ENCODE measurements at places on chromosomes 2 and 18.
A peak's percentile ranks its signal among the peaks of the same experiment; 100 is the strongest.

- no peak for DNase-seq
Observed at GRCh38 chr2:206266130-206267125, 8.0 kb upstream of the ZDBF2 start.

DNA sequence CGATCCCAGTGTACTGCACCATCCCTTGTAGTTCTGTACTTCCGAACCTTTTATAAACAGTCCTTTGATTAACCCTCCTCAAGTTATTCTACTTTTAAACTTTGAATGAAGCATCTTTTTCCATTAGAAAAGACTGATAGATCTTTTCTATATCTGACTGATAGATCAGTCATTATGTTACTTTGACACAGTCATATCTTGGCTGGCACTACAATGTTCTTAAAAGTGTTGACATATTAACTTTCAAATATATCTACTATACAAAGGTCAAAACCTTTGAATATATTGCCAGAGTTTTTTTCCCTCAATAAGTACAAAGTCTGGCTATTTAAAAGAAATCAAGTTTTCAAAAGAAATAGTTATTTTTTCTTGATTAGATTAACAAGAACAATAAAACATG is 35.4 kb upstream of the NABP1 start:
- no peak for DNase-seq

DNA sequence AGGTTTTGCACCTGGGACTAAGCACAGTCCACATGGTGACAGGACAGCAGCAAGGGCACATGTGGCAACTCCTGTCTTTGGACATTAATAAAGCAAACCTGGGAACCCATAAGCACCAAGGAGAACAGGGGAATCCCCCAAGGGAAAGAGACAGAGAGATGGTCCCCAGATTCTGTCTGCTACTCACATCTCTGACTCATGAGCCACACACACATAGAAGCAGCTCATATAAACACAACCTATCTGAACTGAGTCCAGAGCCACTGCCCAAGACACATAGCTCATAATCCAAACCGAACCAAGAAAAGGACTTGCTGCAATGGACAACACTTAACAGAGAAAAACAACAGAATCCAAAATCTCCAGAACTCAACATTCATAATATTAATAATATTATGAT is 82.5 kb downstream of the OSBPL1A start:
- DNase-seq = no peak

GRCh38 chr2:183227176-183227575 is 102.9 kb downstream of the NUP35 start:
- DNase-seq = no peak

- DNase-seq = no peak
Observed at GRCh38 chr2:203583701-203584100, 48.6 kb upstream of the RAPH1 start.

GRCh38 chr2:42140496-42140895 is 28.7 kb upstream of the EML4 start:
- DNase-seq = no peak

GRCh38 chr2:25674077-25674362 is 643 bp upstream of the DTNB start:
- DNase-seq = no peak

DNA sequence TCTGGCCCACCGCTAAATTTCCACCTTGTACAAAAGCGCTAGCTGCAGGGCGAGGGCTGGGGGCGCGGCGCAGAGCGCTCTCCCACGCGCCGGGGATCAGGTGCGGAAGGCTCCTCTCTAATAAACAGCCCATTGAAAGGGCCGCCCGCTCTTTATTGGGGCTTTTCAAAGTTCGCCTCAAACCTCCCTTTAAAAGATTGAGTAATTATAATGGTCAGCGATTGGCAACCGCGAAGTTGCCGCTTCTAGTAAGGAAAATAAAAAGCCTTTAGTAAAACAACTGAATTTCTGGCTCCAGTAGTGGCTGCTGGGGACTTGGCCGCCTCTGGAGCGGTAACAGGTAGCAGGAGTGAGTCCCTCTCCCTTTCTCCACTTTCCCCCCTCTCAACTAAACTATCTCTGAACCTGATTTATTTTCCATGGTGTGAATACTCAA is 755 bp downstream of the NEUROD1 start:
- DNase-seq = no peak

GRCh38 chr18:31274931-31275330 is 43.0 kb upstream of the DSG1 start:
- no peak for DNase-seq

DNA sequence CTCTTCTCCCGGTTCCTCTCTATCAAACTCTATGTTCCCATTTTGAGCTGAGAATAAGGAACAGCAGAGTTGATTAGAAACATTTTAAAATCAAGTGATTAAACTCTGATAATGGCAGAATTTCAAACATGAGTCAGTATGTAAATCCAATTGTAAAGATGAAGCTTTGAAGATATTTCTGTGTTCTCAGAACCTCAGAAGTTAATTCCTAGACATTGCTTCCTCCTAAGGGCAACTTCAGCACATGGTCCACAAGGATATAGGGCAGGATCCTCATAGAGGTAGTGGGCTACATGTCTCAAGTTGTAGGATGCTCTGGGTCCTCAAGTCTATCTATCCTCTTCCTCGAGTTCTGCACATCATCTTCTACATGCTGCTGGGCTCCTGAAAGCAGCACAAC is 46.3 kb downstream of the QPCT start:
- DNase-seq = no peak

- no peak for DNase-seq
Observed at GRCh38 chr2:71922091-71922490, 225.6 kb downstream of the CYP26B1 start.

DNA sequence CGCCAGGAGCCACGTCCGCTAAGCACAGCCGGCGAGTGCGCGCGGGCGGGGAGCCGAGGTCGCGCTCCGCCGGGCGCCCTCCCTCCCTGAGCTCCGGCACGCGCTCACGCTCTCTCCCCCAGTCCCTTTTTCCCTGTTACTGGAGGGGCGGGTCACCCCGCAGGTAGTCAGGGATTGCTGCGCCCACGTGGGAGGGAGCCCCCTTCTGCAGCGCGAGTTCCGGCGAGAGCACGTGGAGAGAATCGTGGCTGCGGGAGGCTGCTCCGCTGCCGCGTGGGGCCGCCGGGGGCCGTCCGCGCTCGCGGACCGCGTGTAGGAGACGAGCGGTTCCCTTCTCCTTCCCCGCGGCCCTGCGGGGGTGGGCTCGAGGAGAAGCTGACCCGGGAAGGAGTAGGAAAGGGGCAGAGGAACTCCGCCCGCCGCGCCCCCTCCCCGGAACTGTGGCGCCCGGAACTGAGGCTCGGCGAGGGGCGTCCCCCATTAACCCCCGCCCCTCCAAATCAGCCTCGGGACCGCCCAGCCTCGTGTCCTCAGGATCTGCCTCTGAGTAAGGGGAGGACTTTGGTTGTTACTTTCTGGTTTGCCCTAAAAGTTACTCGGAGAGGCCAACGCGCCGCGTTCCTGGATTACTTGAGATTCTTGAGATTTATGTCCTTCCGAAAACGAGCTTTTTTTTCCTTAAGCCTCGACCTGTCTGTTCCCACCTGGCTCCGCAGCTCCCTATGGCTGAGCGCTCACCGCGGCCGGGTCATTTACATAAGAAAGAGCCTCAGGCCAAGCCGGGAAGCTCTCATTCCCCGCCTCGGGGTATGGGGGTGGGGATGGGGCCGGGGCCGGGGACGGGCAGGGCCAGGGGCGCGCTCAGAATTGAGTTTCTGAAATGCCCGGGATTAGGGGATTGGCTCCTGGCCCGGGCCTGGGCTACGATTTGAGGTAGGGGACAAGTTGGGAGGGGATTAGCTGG is 1.1 kb downstream of the HK2 start:
- DNase-seq = peak; percentile 63

DNA sequence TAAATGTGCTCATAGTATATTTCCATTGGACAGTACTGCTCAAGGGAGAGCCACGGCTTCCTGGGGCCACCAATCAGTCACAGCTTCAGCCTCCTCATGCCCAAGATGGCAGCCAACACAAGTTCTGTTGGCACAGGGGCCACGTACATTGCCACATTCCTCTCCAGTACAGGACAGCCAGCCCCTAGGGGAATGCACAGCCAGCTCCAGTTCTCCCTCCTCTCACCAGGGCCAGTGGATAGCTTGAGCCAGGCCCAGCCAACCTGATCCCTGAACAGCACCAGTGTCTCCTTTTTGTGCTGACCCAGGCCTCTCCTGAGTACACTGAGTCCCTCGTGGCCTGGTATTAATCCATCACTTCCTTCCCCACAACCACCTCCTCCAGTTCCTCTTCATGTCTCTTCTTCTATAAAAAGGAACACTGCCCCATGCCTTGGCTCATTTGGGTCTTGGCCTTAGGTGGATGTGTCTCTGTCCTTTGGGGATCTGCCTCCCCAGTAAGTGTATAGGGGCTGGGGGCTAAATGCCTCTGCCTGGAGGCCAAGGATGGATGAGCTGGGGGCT is 168.7 kb downstream of the TNS1 start:
- no peak for DNase-seq

GRCh38 chr18:35376393-35376741 is 770 bp downstream of the ZNF396 start:
- DNase-seq = no peak

GRCh38 chr2:73890301-73891092 is 2.3 kb upstream of the ACTG2 start:
- no peak for DNase-seq

DNA sequence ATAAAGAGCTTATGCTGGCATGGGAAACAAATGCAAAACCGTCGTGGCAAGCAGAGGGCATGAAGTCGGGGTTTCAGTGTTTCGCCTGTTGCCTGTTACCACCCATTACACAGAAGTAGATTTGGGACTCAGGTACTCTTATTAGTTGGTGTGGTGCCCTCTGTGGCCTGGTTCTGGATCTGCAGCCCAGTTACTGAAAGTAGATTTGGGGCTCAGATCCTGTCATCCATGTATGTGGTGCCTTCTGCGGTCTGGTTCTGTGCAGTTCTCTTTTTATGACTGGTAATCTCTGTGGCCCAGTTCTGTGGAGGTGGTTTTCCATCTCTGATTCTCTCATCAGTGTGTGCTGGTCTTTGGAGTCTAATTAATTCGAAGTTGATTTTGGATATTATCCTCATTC is 45.2 kb downstream of the ADNP2 start:
- peak; percentile 27 for DNase-seq

DNA sequence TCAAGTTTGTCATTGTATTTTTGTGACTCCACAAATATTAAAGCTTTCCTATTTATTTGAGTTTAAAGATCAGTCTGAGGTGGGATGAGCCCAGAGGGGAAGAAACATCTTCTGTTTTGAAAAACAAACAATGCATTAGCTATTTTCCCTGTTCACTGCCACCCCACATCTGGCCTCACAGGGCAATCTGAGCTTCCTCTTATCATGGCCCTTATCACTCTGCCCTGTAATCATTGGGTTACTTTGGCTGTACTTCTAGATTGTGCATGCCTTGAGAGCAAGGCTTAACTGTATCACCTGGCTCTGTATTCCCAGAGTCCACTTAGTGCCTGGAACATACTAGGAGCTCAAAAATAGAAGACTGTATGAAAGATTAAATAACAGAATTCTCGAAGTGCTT is 241.6 kb upstream of the NT5C1B start:
- DNase-seq = no peak

DNA sequence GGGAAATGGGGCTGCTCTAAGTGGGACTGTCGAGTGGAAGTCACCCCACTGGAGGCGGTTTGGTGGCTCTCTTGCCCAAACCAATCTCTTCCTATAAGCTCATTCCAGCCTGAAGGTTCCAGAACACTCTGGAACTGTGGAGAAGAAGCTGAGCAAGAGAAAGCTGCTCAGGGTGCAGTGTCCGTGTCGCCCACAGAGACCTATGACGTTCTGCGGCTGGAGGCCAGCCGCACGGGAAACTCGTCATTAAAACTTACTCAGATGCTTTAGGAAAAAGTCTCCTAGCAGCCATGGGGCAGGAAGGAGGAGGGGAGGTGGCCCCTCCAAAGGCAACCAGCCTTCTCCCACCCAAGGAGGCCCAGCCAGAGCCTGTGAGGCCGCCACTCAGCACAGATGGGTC is 41.7 kb downstream of the ADCY3 start:
- DNase-seq = no peak

- no peak for DNase-seq
Observed at GRCh38 chr18:7764405-7764804, 197.3 kb downstream of the PTPRM start.

DNA sequence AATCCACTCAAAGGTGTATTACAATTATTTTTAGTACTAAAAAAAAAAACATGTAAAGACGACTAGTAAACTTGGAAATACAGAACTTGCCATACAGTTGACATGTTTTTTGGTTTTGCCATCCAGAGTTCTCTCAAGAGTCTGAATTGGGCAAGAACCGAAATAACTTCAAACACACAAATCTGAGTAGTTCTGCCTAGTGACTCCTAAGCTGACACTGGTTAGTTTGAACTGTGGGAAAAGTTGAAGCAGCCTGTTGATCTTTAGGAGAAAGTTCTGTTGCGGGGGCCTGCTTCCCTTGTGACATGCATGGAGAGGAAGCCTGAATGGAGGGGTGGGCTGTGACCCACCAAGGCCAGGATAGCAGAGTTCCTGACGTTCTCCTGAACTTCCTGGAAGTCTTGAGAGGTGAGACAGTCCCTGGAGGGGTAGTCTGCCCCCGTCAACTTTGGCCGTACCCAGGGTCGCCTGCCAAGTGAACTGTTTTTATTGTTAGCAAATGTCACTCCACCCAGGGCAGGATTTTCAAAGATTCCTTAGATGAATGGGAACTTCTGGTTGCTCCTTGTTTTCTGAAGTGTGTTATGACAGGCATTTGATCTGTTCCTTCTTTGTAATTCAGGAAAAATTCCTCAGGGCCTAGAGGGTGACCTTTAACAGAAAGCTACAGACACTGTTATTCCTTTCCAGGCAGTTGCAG is 85.6 kb upstream of the SPTBN1 start:
- DNase-seq = no peak

DNA sequence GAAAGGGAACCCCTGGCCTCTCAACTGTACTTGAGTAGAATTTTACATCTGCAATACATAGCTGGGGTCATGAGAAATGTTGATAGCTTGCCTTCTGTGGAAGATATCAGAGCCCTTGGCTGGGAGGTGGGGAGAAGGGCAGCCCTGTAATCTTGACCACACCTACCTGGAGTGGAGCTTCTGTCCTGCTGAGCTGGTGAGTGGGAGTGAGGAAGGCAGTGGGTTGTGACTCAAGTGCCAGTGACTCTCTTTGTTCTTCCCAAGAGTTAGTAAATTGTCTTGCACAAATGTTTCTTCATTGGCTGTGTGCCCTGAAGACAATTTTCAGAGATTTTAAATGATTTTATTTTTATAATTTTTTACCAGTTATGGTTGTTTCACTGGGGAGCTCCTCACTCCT is 277.3 kb downstream of the MBD5 start:
- no peak for DNase-seq

- DNase-seq = no peak
Observed at GRCh38 chr2:140359056-140359771, 1579.0 kb upstream of the NXPH2 start.
